NCI-H1694 treated with DMSO at 0.1 percent for 48 hours (cell line): ENCODE measurements at places on chromosomes 2 and 18.

DNA sequence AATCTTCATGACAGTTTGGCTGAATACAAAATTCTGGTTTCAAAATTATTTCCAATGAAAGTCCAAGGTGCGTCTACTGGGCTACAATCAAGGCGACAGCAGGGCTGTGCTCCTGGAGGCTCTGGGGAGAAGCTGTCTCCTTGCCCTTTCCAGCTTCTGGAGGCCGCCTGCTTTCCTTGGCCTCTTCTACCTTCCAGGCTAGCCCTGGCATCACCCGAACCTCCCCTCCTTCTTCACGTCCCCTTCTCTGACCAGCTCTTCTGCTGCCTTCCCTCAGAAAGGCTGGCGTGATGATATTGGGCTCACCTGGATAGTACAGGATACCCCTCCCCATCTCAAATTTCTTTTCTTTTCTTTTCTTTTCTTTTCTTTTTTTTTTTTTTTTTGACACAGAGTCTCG is 115.5 kb downstream of the KCNF1 start:
- no peak for DNase-seq

DNA sequence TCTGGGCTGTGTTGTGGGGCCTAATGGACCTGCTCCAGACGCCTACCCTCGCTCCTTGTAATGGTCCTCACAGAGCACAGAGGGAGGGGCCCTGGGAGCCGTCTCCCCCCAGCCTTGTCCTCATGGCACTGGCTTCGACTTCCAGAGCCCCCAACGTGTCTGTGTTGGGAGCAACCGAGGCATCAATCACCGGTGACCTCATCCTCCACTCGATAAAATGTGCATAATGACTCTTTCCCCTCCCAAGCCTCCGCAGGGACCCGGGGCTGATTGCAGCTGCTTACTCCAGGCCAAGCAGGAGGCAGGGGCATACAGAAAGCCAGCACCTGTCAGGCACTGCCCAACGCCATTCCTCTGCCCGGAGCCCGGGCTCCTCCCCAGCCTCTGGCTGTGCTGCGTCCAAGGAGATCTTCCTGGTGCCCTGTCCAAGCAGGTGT is 271.7 kb downstream of the NDUFA10 start:
- no peak for DNase-seq

DNA sequence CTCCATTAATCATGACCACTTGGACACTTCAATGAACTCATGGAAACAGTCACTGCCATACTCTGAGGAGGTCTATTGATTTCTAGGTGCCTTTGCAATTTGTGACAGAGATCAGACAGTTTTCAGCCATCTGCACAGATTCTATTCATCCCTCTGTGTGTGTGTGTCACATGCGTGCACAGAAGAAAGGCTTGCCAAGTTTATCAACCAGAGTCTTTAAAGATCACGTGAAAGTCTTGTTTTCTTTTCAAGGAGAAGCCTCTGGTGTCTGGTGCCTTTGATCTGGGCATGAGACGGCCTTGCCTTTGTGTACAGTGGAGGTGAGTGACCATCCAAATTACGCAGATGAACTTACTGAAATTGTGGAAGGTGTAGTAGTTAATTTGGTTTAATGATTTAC is 164.2 kb downstream of the VAPA start:
- no peak for DNase-seq

DNA sequence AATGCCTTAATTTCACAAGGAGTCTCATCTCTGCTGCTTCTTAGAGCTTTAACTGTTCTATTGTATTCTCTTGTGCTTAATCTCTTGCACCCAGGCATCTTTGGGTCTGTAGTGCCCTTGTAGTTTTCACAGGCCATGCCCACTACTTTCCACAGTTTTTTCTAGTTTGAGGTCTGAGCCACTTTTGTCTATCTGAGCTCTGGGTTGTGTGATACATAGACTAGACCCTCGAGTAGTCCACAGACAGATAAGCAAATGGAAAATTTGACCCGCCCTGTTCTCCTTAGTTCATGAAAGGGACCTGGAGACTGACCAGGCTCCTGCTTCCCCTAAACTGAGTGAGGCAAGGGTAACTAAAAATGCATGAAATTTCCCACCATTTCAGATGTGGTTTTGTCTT is 466.8 kb upstream of the ZEB2 start:
- no peak for DNase-seq

DNA sequence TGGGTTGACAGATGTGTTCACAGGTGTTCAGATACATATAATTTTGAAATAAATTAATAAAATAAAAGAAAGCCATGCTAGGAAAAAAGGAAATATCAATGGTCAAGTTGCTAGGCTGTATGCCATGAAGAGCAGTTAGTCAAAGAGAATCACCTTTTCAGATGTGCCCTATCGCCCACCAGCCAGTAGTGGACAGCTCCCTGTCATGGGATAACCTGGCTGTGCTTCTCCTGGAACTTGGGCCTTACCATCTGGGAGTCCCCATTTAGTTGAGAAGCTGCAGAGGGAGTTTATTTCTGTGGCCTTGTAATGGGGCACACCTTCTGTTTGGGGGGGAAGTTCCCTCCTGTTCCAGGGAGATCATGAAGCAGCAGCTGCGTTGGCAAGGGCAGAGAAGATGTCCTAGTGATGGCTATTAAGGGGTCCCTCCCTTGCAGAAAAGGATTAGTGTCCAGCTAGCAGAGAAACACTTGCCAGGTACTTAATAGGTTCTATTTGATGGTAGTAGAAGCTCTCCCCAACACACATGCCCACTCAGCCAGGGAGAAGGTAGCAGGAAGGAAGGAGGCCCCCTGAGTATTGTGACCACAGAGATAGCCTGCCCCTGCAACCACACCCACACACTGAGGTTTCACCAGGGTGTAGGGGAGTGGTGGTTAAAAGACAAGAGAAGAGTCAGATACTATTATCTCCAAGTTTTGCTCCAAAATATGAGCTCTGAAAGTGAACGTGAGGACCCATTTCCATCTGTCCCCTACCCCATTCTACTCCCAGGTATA is 117.7 kb downstream of the B3GNT2 start:
- no peak for DNase-seq
